ENCODE measurements at places on chromosomes 7 and 10.

DNA sequence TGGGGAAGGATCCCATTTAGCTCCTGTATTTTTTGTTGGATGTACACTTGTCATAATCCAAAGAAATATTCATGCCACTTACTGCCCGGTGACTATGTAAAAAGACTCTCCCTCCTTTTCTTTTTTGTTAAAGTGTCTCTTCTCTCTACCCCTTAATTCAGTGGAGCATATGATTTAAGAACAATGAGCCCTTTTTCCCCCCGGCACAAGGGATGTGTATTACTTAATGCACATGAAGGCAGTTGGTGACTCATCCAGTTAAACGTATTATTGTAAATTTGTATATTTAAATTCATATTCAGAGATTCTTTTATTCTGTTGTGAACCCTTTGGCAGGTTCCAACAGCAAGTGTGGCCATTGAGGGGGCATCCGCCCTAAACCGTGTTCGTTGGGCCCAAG lies 241.9 kb downstream of the SLC25A13 start:
- no peak for DNase-seq

DNA sequence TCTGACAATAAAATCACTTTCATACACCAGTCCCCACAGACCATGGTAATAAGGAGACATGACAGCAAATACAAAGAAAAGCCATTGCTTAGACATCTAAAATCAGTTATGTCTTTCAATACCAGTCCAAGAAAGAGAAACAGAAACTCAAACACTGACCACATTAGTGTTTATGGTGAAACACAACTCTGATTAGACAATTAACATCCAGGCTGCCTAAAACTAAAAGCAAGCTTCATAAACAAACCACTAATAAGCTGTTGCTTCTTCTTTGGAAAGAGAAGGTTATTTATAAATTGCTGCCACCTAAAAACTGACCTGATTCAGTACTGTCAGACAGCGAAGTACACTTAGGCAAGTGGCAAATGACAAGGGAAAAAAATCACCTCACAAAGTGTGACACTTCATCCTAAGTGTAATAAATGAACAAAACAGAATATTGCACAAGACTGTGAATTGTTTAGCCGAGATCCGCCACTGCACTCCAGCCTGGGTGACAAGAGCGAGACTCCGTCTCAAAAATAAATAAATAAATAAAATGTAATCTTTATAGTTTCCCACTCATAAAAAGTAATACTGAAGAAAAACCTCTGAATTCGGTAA lies 277.4 kb downstream of the PARD3 start:
- DNase-seq, result no peak

DNA sequence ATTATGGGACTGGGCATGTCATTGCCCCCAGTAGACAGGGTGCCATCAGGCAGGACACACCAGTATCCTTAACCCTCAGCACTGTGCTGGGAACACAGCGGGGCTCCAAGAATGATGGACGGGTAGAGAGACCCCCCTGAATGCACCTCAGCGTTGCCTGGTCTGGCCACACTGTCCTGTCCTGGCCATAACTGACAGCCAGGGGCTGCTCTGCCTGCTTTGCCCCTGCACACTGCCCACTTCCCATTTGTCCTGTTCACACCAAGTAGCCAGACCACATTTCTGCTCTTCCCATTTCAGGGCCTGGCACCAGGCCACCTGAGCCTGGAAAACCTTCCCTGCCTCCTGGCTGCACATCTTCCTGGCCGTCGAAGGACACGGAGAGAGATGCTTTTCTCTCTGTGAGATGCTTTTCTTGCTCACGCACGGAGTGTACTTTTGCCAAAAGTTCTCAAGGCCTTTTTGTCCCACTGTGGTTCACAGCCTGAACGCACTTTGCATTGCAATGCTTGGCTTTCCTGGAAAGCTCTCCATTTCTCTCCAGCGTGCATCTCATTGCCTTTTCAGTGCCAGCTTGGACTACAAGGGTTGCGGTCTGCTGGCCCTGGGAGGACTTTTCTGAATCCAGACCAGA lies 131.0 kb upstream of the EEPD1 start:
- DNase-seq, result no peak

GRCh38 chr10:92778091-92778490 lies 70.2 kb upstream of the EXOC6 start:
- DNase-seq, result no peak

GRCh38 chr10:30437031-30437841 lies 3.3 kb downstream of the MAP3K8 start:
- no peak for DNase-seq

DNA sequence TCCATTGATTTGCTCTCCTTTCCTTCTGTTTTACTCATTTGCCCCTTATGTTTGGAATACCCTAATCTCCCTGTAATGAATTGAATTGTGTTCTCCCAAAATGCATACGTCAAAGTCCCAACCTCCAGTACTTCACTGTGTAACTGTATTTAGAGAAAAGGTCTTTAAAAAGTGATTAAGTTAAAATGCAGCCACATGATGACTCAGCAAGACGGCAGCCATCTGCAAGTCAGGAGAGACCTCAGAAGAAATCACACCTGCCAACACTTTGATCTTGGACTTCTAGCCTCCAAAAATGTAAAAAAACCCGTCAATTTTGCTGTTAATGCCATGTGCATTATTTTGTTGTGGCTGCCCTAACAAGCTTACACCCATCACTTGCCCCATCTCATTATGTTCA lies 85.3 kb upstream of the PCLO start:
- DNase-seq, result no peak

DNA sequence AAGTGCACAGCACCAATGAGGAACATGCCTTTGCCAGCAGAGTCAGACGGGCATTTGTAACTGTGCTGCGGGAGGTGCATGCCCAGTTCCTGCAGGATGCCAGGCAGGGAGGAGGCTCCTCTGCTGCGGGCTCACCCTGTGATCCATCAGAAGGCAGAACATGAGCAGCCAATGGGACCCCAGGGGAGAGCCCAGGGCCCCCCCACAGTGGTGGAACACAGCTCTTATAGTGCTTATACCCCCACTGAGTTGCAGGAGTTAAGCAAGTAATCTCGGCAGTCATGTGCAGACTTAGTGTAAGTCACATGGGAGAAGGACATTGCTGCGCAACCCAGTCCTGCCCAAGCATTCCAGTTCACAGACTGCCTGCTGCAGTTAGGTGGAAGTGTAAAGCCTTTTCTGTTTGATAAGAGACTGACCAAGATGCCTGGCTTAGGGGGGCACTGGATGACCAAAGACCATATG lies 120.3 kb upstream of the TMEM106B start:
- DNase-seq, result no peak

GRCh38 chr10:93591065-93591808 lies 9.8 kb downstream of the RBP4 start:
- DNase-seq, result no peak

- no peak for DNase-seq
Measured at GRCh38 chr7:113371416-113372043, 253.2 kb upstream of the SMIM30 start.

- no peak for DNase-seq
Measured at GRCh38 chr10:133347710-133348517, 741 bp downstream of the PRAP1 start.

GRCh38 chr10:76420725-76421124 lies 989.3 kb downstream of the LRMDA start:
- DNase-seq, result no peak

DNA sequence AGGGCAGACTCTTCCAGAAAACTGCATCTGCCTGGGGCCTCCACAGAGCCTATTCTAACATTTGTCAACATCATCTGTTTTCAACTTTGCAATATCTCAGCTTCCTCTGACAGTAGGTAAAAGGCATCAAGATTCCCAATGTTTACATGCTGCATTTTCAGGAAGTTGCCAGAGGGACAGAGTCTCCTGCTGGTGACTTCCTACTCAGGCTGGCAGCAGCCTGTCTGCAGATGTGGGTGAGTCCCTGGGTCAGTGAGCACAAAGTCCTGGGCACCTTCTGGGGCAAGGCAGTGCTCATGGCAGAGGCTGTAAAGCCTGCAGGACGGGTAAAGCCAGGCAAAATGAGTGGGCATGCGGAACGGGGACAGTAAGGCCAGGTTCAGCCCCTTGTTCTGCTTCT lies 69.4 kb downstream of the EBF3 start:
- no peak for DNase-seq

GRCh38 chr10:50325449-50326171 lies 74.3 kb upstream of the ASAH2 start:
- no peak for DNase-seq

GRCh38 chr10:30542895-30543288 lies 86.7 kb downstream of the LYZL2 start:
- DNase-seq, result no peak

GRCh38 chr7:23494009-23494408 lies 23.7 kb upstream of the IGF2BP3 start:
- no peak for DNase-seq

GRCh38 chr7:94396596-94396995 lies 1.9 kb downstream of the COL1A2 start:
- DNase-seq, result no peak

DNA sequence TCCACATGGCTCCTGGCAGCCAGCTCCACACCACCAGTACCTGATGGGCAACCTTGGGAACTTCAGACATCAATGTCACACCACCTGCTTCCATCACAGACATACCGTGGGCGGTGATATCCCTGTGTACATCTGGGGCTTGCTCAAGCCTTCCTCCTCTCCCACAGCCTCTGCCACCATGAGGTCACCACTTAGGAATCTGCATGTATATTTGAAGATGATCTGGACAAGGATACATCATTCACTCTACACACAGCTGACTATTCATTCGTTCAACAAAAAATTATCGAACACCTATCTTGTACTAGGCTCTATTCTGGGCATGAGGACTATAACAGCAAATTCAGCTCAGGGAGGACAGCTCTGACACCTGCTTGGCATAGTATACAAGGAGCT lies 6.8 kb downstream of the DLG5 start:
- DNase-seq, result no peak

Measured in activated T-cell treated with anti-CD3 and anti-CD28 coated beads, Interleukin-2, amount 50 U/mL, for 4 hours (primary cell).